ENCODE measurements at places on chromosomes 5 and 9.

- DNase-seq: peak; percentile 22
Measured at GRCh38 chr5:54309691-54310432, 511 bp downstream of the ARL15 start.

- DNase-seq: no peak
Measured at GRCh38 chr9:34227445-34227844, 48.6 kb downstream of the UBAP1 start.

DNA sequence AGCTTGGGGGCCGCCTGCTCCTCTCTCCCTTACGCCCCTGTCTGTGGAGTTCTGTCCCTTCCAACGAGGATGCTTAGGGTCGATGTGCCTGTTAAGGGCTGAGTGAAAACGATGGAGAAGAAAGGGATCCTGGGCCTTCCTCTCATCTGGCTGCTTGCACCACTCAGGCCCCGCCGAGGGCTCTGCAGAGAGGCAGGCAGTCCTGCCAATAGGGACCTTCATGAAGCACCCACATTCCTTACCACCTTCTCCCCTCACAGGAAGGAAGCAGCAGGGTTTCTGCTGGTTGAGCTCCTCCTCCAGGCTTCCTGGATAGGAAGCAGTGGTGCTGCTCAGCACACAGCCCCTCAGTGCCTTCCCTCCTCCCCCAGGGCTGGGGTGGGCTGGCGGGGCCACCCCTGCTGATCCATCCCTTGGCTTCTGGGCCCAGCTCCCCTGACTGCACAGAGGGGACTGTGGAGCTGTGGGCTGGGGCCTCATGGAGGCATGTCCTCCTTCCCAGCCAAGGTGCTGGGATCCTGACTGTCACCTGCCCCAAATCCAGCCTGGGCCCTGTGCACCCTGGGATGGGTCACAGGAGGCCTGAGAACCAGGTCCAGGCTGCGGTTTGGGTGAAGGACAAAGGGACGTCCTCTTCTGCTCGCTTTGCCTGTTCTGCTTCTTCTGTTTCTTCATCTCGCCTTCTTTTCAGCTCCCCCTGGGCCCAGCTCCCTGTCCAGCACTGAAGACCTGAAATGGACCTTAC lies 50.5 kb downstream of the AHRR start:
- no peak for DNase-seq

- no peak for DNase-seq
Measured at GRCh38 chr9:28747351-28747985, 1174.2 kb upstream of the C9orf72 start.

DNA sequence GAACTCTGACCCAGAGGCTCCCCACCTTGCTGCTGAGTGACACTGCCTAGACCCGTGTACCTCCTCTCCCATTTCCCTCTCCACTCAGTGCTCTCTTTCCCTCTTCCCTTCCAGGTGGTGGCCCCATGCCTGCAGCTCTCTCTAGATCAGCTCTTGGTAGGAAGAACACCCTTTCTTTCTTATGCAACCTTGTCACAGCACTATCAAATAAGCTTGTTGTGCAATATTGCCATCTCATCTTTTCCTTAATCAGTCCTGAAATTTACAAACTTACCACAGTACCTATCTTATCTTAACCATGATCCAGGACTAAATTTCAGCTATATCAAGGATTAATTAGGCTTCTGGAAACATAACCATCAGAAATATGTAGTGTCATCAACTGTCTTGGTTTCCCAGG lies 88.6 kb downstream of the ZFAND5 start:
- DNase-seq: no peak

DNA sequence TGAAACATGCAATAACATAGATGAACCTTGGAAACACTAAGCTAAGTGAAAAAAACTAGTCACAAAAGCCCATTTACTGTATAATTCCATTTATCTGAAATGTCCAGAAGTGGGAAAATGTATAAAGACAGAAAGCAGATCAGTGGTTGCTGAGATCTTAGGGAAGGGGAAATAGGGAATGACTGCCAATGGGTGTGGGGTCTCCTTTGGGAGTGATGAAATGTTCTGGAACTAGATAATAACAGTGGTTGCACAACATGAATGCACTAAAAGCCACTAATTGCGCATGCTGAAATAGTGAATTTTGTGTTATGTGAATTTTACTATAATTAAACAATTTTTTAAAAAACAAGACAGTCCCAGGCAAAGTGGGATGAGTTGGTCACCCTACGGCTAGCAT lies 472.8 kb downstream of the CCDC171 start:
- no peak for DNase-seq

DNA sequence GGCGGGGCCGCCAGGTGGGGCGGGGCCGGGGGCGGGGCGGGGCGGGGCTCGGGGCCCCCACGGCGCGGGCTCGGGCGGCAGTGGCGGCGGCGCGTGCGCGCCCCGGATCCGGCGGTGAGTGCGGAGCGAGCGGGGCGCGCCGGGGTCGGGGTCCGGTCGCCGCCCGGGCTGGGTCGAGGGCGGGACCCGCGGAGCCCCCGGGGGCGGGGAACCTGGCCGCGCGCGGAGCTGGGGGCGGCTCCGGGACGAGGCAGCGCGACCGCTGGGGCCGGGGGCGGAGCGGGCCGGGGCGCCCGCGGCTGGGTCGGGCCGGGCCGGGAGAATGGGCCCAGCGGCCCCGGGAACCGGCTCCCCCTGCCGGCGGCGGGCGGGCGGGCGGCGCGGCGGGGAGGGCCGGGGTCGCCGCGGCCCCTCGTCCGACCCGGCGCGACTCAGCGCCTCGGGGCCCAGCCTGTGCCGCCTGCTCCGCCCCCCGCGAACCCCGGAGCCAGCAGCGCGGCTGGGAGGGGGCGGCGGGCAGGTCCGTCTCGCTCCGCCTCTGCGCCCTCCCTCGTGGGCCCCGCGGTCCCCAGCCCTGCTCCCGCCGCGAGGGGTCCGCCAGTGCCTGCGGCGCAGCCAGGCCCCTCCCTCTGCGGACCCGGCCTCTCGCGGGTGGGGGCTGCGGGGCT lies 3.1 kb downstream of the EGFL7 start:
- DNase-seq: no peak

DNA sequence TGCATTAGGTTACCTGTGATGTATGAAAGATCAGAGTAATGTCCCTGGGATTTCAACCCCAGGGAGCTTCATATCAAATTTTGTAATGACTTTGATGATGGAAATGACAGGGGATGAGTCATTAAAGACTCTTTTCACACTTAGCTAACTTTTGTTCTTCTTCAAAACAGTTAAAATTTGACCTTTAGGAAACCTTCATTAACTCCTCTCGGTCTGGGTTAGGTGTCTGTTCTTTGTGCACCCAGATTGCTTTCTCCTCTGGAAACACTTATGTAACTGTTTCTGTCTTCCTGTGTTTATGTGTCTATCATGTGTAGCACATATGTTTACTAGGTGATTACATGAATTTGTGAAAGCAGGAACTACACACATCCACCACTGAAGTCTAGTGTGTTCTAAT lies 1.6 kb downstream of the SRFBP1 start:
- DNase-seq: no peak

- DNase-seq: no peak
Measured at GRCh38 chr5:6729386-6730310, 16.4 kb downstream of the TENT4A start.

DNA sequence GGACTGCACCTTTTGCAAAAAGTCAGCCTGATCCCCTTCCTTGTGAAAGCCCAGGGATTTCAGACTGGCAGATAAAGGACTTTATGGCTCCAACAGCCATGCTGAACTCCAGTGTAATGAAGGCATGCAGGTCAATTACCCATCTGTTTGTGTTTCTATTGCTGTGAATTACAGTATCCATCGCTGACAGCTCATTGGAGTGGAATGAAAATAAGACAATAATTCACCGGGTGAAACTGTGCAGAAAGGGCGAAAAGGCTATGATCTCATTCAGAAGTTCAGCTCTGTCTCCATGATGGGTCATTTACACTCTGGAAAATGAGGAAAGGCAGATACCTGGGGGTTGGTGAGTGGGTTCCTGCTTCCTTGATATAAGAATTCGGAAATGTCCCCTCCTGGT lies 148.0 kb downstream of the BRINP1 start:
- no peak for DNase-seq

DNA sequence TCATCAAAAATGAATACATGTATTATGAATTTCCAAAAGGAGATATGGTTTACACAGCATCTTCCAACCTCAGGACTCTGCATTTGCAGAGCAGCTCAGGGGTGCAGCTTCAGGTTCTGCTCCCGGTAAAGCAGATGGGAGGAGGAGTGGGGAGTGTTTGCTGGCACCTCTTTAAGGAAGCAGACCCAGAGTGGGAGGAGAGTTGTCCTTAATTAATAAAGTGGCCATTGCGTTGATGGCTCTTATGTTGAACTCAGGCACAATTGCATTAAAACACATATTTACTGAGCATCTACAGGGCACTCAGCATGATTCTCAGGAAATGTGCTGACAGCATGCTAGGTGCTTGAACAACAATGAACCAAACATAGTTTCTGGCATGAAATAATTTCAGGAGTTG lies 121.0 kb downstream of the PDZD2 start:
- no peak for DNase-seq

DNA sequence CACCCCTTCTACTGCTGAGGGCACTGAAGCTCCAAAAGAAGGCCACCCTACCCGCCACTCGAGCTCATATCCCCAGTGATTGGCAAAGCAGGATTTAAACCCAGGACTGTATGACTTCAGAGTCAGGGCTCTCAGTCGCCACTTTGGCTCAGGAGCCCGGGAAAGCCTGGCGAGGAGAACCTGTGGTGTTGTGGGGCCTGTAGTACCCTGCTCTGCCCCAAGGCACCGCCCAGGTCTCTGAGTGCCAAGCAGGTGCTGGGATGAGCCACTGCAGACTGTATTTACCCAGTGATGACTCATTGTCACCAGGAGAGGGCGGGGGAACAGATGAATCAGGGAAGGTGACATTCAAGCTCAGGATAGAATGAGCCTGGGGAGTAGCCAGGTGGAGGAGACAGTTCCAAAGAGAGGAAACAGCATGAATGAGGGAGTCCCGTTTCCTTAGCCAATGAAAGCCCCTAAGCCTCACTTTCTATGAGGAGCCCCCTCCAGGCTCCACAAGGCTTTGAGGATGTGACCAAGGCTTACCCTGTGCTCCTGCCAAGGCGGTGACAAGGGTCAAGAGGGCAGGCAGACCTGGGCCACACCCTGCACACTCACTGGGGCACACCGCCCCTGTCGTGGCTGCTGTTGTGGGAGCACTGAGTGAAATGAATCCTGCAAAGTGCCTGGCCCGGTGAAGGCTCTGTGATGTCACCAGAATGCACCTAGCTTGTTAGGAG lies 17.8 kb upstream of the DPM2 start:
- DNase-seq: peak; percentile 98

DNA sequence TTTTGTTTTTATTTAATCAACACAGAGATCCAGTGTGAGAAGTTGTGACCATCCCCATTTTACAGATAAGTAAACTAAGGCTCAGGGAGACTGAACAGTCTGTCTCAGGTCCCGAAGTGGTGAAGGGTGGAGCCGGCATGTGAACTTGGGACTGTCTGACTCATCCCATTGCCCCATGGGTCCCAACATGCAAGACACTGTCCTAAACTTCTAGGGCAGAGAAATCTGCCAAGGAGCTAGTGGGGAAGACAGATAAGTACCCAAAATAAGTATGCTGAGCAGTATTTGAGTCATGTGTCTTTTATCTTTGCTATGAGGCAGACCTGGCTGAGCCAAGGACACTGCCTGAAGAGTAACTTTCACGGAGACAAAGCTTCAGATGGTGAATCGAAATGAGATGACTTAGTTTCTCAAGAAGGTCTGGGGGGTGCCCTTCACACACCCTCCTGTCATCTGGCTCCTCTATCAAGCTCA lies 64.3 kb upstream of the SLC25A51 start:
- DNase-seq: no peak

- DNase-seq: no peak
Measured at GRCh38 chr9:31183866-31184265, 1200.6 kb upstream of the ACO1 start.

DNA sequence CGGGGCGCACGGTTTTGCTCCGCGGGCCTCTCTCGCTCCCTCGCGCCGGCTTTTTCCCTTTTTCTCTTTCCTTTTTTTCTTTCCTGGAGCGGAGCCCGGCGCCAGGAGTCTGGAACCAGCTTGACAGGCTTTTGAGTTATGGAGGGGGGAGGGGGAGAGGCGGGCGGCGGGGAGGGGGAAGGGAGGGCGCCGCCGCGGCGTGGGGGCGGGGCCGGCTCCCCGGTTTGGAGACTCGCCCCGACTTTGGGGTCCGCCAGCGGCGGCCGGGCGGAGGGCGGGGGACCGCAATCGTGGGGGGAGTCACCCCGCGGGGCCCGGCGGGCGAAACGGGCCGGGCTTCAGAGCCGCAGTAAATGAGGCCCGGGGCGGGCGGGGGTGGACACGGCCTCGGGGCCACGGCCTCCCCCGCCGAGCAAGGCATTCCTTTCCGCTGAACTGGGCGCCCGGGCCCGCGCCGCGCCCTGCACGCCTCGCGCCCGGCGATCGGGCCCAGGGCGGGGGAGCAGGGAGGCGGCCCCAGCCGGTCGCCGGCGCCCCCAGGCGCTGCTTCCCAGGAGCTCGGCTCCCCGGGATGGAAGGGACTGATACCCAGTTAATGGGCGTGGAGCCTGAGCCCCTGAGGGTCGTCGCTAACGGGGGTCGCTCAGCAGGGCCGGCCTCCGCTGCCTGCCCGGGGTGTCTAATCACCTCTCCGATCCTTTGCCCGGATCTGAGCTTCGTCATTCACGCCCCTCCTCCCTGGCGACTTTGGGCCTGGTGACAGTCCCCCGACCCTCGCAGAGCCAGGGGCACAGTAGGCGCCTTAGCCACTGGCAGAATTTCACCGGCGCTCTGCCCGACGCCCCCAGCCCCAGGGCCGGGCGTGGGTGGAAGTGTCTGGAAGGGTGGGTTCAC lies 138.1 kb downstream of the C9orf50 start:
- DNase-seq: peak; percentile 84

DNA sequence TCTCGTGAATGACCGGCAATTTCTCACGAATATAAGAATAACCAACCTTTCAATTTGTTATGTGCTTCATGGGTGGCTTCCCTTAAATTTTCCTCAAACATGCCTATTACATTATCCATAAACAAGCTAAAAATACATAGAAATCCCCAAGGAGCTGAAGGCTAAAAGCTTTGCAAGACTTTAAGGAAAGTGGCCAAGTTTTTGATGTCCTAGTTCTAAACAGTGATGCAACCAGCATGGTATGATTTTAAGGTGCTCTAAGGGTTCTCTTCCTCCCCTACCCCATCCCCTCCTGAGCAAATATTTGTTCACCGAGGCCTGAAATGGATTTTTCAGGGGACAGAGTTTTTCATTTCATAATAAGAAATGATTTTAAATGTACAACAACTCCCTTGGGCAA lies 79.8 kb downstream of the RGS7BP start:
- no peak for DNase-seq

Data from NCI-H774 (cell line).